Epithelial cell of alveolus of lung (primary cell): ENCODE measurements at places on chromosomes 11 and 22. TPM values are rescaled to one million over a fixed set of nuclear protein-coding genes. Genes with fewer than 3 reads are reported as not detected.

The ACTN3 gene
- total RNA-seq: 3.3 TPM in 1 of 2 replicates, not detected in the other

The MUC6 gene
- total RNA-seq: not detected in 2 replicates

The FBLN1 gene
- total RNA-seq: 113 and 416 TPM in 2 replicates

The C11orf87 gene
- 0.13 TPM in 1 of 2 replicates, not detected in the other for total RNA-seq

The CREB3L1 gene
- total RNA-seq: 37.4 and 41.9 TPM in 2 replicates

The PEX16 gene
- 26.9 and 45.3 TPM in 2 replicates for total RNA-seq

The LYVE1 gene
- total RNA-seq: 1.2 and 2.3 TPM in 2 replicates

The MOB2 gene
- total RNA-seq: 13.4 and 19.2 TPM in 2 replicates

The SCUBE1 gene
- total RNA-seq: 0.78 and 2.4 TPM in 2 replicates

The MYBPC3 gene
- total RNA-seq: not detected in 2 replicates

The SLC22A6 gene
- not detected in 2 replicates for total RNA-seq

The CEND1 gene
- total RNA-seq: 2.2 and 3.8 TPM in 2 replicates

The PLAAT5 gene
- 0.13 TPM in 1 of 2 replicates, not detected in the other for total RNA-seq

The PSMA1 gene
- 136 and 187 TPM in 2 replicates for total RNA-seq

The SLC5A1 gene
- not detected in 2 replicates for total RNA-seq

The TIMP3 gene
- 48.7 and 309 TPM in 2 replicates for total RNA-seq

The GGTLC2 gene
- total RNA-seq: not detected in 2 replicates

The APOL1 gene
- total RNA-seq: 2.3 and 3.2 TPM in 2 replicates

The PRAME gene
- not detected in 2 replicates for total RNA-seq

The C22orf15 gene
- total RNA-seq: 0.08 and 0.52 TPM in 2 replicates

The RNF121 gene
- total RNA-seq: 27.2 and 29.1 TPM in 2 replicates

The MRGPRE gene
- not detected in 2 replicates for total RNA-seq

The FREY1 gene
- 0.65 TPM in 1 of 2 replicates, not detected in the other for total RNA-seq

The SLC35E4 gene
- 13.1 and 14.9 TPM in 2 replicates for total RNA-seq

The GAL3ST3 gene
- total RNA-seq: 0.91 and 1.8 TPM in 2 replicates

The HSPB2 gene
- 0.26 TPM in 1 of 2 replicates, not detected in the other for total RNA-seq

The CCDC15 gene
- 1.3 and 2.3 TPM in 2 replicates for total RNA-seq

The YPEL1 gene
- 0.52 and 4.1 TPM in 2 replicates for total RNA-seq

The PRODH gene
- total RNA-seq: not detected in 2 replicates

The NCF4 gene
- not detected in 2 replicates for total RNA-seq
